Stimulated activated CD8-positive, alpha-beta memory T cell treated with anti-CD3 and anti-CD28 coated beads, Interleukin-4, amount 100 ng/mL, for 4 hours (primary cell): ENCODE measurements at places on chromosomes 1 and 21.

DNA sequence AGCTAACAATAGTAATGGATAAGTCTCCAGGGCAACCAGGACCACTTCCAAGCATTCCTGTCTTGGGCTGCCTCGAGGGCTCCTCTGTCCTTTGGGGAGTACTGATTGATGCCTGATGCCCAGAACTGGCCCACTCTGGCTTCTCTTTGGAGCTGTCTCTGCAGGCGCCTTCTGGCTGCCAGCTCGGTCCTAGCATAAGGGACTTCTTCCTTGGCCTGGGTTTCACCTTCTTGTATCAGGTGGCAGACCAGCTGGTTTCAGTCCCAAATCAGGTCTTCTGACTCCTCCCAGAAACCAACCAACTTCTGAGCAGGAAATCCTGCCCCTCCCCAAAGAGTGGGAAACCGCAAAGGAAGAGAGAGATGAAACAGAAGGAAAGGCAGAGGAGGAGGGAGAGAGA, 10.6 kb downstream of the G0S2 start:
- no peak for DNase-seq

DNA sequence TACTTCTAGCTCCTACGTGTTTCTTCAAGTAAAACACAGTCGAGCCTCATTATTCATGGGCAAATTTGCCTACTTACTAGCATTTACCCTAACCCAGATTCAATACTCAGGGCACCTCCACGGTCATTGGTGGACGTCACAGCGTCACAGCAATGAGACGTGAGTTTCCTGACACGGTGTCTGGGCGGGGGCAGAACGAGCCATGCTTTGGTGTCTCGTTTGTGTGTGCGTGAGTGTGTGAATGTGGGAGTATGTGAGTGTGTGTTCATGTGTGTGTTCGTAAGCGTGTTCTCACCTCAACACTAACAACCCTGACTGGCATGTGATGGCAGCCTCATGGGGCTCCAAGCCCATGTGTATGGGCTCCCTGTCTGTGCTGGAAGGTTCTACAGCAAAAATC, 17.5 kb upstream of the COL18A1 start:
- DNase-seq: no peak

- DNase-seq: no peak
These were observed 105.2 kb downstream of the ZSCAN20 start for GRCh38 chr1:33577663-33578062.

GRCh38 chr1:87916965-87917364, 588.3 kb downstream of the LMO4 start:
- no peak for DNase-seq

- DNase-seq: no peak
These were observed 93.9 kb upstream of the CD34 start for GRCh38 chr1:208004851-208005250.

DNA sequence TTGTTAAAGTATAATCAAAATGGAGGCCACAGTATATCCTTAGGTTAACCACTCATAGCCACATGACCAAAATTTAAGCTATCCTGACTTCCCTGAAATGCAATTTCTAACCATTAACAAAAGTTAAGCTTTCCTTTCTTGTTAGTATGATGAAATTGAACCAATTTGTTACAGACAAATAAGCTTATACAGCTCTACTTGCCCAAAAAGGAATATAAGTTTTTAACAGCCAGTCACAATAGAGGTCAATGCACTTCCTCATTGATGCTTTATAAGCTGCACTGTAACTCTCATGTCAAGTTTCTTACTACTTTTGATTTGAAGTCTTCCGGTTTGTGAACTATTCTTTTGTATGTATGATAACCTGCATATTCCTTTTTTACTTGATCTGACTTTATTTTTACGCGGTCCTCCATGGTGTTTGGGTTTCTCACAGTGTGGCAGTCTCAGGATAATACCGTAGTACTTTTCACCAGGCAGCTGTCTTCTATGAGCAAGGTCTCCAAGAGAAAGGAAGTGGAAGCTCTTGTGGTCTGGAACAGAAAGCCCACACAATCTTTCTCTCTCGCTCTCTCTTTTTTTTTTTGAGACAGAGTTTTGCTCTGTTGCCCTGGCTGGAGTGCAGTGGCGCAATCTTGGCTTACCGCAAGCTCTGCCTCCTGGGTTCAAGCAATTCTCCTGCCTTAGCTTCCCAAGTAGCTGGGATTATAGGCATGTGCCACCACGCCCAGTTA, 331.6 kb downstream of the SRGAP2C start:
- no peak for DNase-seq

- DNase-seq: no peak
These were observed at the start of gene CELF3 for GRCh38 chr1:151716771-151717631. Gene CELF3 (minus strand): TSS chr1:151716803. CDS start chr1:151716020, 783 bp downstream.

GRCh38 chr21:14706712-14707510, 160.8 kb upstream of the SAMSN1 start:
- no peak for DNase-seq

DNA sequence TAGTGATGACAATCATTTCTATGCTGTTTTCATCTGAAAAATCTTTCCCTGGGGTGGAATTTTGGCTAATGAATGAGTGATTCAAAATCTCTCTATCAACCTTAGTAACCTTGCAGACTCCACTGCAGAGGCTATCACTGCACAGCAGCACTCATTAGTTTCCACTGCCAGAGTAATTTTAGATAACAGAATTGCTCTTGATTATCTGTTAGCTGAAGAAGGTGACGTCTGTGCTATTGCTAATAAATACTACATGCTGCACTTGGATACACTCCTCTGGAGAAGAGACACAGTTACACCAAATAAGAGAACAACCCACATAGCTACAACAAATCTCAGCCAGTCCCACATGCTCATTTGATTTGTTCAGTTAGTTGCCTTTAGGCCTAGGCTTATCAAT, 1348.4 kb downstream of the NCAM2 start:
- no peak for DNase-seq

GRCh38 chr1:224733027-224733911, 117.2 kb downstream of the CNIH3 start:
- no peak for DNase-seq

GRCh38 chr1:2229037-2229864, 1.1 kb downstream of the SKI start:
- DNase-seq: no peak

GRCh38 chr1:117128323-117129079, 7.0 kb upstream of the TRIM45 start:
- DNase-seq: no peak

- no peak for DNase-seq
These were observed 113.6 kb downstream of the NEK7 start for GRCh38 chr1:198270273-198270828.

GRCh38 chr21:18603261-18603660, 199.7 kb upstream of the TMPRSS15 start:
- no peak for DNase-seq

GRCh38 chr1:86064899-86065298, 91.7 kb downstream of the COL24A1 start:
- DNase-seq: no peak

DNA sequence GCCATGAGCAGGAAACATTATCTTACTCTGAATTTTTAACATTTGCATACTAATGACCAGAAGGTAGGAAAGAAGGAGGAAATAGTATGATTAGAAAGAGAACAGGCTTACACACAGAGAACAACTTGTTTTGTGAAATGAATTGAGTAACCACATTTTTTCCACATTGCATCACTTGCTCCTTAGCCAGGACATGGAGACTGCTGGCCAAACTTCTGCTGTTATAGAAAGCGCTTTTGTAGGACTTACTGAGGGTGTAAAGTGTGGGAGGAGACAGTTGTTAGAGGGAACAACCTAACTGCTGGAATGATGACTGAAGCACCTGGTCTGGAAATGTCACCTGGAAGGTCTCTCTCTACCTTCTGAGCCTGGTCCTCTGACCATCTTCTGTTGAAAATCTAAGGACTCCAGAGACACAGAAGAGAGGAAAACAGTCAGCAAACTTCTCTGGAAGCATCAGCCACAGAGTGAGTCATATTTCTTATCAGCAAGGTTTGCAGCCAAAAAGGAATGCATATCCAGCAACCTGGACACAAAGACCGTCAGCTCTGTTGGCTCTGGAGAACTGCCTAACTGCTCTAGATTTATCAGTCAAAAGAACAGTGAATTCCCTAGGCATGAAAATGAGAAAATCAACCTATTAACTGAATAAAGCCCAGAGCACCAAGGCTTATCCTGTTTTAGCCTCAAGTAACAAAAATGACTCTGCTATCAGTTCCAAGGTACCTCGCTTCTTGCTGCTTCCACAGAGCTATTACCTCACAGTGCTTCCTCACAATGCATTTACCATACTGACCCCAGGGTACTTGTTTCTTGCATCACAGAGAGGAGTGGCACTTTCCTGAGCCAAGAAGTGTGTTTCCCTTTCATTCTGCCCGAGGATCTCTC, 88.0 kb upstream of the SLFNL1 start:
- no peak for DNase-seq

- DNase-seq: no peak
These were observed 101.1 kb downstream of the UBIAD1 start for GRCh38 chr1:11373895-11374747.

DNA sequence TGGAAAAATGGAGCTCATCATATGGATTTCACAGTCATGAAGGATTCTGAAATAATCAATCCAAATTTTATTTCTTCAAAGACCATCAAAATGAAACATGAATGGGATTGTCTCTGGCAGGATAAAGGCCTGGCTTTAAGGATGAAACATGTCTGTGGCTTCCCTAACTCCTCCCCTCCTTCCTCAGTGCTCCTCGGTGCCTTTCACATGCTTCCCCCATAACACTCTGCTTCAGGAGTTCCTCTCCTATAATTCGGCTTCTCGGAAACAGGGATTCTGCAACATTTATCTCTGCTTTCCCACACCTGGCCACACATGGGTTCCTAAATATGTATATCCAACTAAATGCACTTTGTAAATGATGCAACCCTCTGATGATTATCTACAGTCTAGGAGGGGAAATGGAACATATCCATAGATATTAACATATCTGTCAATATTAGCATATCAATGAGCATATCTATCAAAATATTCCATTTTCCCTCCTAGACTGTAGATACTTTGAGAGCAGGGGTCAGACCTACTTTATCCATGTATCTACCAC, 153.8 kb downstream of the PLPP3 start:
- DNase-seq: no peak

GRCh38 chr1:53188099-53188498, 8.5 kb upstream of the CPT2 start:
- no peak for DNase-seq

DNA sequence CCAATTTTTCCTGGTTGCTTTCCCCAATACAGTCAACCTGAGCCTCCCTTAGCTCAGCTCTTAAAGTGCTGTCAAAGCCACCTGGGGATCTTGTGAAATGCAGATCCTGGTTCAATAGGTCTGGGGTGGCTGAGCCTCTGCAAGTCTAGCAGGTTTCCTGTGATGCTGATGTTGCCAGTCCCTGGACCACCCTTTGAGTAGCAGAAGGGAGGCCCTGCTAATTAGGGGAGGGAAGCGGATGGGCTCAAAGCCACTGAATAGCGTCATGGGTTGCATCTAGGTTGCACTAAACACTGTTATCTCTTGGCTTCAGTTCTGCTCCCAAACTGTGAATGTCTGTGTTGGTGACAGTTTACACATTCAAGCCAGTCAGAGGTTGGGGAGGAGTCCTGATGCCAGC, 127.2 kb downstream of the KAZN start:
- no peak for DNase-seq

DNA sequence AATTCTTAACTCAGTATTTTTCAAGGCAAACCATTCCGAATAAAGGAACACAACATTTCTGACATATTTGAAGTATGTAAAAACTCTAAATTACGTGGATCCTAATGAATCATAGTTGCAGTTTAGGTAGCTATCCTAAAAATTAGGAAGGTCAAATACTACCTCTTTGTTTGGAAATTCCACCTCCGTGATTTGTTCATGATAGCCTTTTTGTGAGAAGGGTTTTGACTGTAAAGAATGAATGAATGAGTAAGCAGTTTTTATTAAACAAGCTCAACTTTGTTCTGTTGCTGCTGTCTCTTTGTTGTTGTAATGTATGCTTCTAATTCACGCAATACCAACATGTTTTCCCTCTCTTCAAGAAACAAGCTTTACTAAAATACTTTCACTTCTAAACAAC, 840.4 kb downstream of the USP25 start:
- DNase-seq: no peak

- DNase-seq: no peak
These were observed 67.5 kb upstream of the MUTYH start for GRCh38 chr1:45407629-45408287.

DNA sequence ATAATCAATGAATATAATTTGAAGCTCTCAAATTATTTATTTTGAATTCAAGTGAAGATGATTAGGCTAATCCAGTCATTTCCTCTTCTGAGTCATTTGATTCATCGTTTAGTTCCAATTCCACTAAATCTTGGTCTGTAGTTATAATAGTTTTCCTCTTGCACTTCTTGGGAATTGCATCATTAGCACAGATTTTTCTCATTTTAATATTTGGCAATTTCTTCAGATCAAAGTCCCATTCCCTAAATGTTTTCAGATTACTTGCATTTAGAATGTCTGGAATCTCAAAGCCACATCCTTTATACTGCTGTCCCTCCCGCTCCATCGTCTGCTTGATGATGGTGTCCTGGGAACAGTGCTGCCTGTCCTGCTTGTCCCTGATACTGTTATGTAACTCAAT, 43.5 kb downstream of the MAST2 start:
- no peak for DNase-seq

- no peak for DNase-seq
These were observed 7.6 kb downstream of the ZNF669 start for GRCh38 chr1:247096544-247096943.

- DNase-seq: no peak
These were observed 99.9 kb upstream of the TIAM1 start for GRCh38 chr21:31443736-31444521.

DNA sequence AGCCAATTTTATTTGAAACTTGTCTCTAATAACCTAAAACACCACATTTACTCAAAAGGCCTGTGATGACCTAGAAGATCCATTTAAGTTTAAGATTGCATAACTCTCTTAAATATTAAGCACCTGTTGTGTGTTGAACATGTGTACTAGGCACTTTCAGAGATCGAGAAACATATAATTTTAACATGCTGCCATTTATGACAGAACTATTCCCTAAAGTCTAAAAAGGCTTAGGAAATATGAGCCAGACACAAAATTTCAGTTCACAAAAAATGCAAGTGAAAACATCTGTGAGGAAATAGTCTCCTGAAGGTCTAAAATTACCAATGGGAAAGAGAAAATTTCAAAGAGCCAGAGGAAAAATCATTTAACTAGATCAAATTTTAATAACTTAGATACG, 37.7 kb downstream of the CEP170 start:
- DNase-seq: no peak

DNA sequence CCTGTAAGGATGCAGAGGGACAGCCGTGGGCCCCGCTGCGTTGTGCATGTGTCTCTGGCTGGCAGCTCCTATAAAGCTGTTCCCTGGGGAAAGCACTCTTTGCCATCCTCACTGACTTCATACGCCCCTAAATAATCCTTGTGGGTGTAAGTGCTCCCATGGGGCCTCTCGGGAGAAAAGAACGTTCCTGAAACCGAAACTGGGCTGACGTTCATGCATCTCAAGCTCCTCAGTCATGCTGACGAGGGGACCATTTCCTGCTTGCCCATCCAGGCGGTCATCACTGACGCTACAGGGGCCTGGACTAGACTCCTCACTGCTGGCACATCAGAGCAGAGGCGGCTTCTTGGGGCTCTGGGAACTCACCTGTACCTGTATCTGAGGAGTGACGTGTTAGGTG, 73.1 kb upstream of the USP24 start:
- no peak for DNase-seq

GRCh38 chr1:225712391-225712790, 59.5 kb upstream of the ENAH start:
- DNase-seq: no peak

- DNase-seq: no peak
These were observed 22.3 kb upstream of the PEX19 start for GRCh38 chr1:160307118-160307791.

GRCh38 chr1:173666646-173667045, 3.0 kb downstream of the ANKRD45 start:
- no peak for DNase-seq
